NCI-H187 treated with DMSO at 0.1 percent for 48 hours (cell line): ENCODE measurements at places on chromosomes 3 and 15.

DNA sequence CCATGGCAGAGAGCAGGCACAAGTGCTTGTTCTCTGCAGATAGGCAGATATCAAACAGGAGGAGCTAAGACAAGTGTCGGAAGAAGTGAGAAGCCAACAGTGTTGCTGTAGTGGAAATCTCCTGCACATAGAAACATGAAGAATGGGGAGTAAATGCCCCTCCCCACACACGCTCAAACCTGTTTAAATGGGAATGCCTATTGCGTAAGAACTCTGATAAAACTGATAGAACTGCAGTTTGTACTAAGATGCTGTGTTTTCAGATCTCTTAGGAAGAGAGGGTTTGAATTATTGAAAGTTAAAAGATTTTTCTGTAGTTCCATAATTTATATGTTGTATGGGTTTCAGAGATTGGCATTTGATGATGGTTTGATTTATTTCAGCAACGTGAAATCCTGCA lies 19.6 kb downstream of the EIF2AK4 start:
- no peak for DNase-seq

DNA sequence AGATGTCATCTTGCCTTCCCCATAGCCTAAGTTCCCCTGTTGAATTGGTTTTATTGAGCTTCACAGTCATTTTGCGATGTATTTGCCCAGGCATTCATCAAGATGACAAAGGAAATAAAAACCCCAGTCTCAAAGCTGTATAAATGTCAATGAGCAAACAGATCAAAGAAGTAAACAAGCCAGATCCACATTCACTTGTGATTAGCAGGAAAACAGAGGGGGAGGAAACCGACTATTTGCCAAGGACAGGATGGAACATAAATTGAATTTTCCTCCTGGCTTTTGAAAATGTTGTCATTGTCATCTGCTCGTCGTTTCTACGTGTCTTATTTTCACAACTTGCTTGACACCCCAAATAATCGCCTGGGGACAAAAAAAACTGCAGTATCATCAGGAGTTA lies 83.5 kb downstream of the SV2B start:
- DNase-seq = no peak

DNA sequence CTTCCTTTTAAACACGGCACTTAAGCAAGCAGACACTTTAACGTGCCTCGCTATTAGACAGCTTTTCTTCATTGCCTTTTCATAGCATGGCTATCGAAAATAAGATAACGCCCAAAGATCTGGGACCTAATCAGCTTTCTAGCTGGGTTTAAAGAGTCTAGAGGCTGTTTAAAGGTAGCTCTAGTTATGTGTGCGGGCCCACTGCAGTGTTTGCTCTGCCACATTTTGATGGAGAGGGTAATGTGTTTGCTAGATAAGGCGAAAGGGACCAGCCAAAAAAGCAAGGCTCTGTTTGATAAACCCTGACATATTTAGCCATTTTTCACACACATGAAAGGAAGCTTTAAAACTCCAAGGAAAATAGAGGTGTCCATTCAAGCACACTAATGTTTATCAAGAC lies 91.6 kb downstream of the NR2F2 start:
- DNase-seq = no peak

DNA sequence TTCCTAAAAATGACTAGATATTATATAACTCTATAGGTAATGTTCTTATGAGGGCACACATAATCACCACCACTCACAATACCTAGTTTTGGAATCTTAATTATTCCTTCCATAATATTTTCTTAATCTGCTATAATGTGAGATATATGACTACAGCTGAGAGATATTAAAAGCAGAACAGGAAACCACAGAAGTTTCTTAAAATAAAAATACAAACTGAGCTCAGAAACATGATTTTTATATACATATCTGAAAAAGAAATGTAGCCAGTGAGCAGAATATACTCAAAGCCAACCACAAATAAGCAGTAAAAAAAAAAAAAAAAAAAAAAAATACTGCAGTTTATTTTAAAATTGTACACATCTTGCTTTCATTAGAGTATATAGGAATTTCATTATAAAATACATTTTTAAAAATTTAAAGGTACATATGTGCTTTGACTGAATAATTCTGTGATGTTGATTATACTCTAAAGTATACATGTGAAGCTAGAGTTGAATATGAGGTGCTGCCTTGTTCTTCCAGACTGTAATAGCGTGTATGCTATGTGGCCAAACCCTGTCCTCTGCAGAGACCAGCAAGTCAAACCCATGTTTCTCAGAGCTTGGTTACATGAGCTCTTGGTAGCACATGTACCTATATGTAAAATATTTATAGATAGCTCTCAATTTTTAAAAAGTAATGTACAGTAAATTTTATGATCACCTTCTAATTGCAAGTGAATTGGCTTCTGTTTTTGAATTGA lies 175.0 kb downstream of the UBE2E2 start:
- no peak for DNase-seq

DNA sequence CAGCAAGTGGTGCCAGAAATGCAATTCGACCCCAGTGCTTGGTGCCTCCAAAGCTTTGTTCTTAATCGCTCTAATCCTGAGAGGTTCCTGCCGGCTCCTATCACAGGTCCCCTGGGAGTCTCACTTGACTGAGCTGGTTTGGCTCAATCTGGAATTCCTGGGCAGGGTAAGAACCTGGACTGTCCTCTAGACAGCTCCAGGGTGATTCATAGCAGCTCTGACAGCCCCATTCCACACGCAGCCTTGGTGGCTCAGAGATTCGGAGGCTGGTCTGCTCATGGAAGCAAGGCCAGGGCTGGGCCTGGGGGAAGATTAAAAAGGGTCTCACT lies 37.9 kb downstream of the MYO5C start:
- no peak for DNase-seq

DNA sequence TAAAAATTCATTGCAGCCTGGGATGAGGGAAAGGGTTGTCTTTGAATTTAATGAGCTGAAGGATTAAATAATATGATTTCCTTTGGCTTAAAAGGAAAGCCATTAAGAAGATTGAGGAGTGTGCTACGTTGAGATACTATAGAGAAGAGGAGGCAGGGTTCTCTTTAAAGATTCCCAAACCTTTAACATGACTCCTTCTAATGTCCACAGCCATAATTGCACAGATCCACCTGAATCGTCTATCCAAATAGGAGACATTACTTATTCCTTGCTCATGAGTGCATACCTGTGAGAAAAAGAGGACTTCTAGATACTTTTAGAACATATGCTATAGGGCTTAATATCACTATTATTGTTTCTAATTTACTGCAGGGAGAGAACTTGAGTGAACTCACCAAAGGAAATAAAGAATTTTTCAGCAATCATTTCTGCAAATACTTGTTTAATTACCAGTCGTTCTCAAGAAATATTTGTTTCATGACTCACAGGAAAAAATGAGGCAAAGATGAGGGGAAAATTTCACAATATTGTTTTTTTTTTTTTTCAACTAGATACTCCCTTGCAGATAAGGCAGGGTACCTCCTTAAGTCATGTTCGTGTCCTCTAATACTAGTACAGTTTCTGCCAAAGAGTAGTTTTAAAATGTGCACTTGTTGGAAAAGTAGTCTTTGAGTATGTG lies 8.9 kb upstream of the SUCNR1 start:
- DNase-seq = no peak

- DNase-seq = no peak
These were observed 82.8 kb upstream of the CDV3 start for GRCh38 chr3:133490468-133491351.

- DNase-seq = no peak
These were observed 70.8 kb upstream of the KLF13 start for GRCh38 chr15:31255732-31256377.

- DNase-seq = no peak
These were observed 2.2 kb upstream of the THRB start for GRCh38 chr3:24496529-24497482.
